ENCODE measurements at places on chromosomes 6 and 20.

- peak; percentile 95 for DNase-seq
Observed at GRCh38 chr6:79307321-79308036, 73.0 kb upstream of the HMGN3 start.

DNA sequence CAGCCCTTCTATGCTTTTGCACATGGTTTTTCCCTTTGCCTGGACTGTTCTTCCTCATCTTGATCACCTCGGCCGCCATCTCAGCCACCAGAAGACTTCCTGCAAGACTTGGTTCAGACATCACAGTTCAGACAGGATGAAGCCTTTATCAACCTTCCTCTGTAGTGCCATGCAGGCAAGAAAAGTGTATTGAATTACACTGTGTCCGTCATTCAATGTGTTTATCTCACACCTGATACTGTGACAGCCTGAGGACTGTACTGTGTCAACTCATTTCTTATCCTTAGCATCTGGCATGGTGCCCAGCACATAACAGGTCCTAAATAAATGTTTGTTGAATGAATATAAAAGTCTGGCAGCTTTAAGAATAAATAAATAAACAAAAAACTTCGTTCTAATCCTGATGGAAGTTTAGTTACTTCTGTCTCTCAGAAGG, 133.3 kb upstream of the MAN1A1 start:
- DNase-seq = no peak

GRCh38 chr6:29974901-29975560, 32.7 kb downstream of the HLA-A start:
- DNase-seq = no peak

DNA sequence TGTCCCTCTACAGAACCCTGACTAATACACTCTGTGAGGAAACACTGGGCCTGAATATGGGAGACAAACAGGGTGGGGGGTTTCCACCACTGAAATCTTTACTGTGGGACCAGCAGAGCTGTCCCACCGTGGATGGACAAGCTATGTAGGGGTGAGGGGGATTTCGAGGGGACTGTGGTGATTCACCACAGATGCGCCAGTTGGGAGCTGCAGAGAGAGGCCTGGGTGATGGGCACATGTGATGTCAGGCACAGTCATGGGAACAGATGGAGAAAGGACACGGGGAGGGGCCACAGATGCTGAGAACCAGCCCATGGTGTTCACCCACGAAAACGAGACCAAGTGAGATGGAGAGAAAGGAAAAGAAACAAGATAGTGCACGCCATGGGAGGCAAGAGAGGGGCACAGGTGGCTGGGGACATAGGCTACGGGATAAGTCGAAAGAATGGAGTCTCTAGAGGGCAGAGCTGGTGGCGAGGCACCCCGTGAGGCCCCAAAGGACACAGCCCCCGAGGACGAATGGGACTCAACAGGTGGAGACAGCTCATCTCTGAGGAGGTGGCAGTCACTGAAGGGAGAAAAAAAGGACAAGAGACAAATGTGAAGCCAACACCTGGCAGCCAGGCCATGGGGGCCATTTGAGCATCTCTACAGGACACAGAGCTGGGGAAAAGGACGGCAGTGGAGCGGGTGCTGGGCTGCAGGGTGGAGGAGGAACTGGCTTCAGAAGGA, 10.5 kb upstream of the RAMACL start:
- no peak for DNase-seq

DNA sequence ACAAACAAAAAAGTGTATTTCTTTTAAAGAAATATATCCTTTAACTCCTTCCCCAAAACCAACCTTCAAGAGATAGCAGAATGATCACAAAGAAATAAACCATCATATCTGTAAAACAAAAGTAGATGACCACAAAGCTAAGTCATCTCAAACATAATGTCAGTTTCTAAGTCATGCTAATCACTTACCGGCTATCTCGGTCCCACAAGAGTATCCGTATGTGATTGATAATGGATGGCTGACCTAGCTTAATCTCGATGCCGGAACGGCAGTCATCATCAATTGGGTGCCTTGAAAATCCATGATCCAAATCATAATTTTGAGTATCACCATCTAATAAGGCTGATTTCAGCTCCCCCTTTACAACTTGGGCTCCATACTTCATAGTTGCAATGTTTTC, 59.7 kb downstream of the BTBD9 start:
- DNase-seq = no peak

DNA sequence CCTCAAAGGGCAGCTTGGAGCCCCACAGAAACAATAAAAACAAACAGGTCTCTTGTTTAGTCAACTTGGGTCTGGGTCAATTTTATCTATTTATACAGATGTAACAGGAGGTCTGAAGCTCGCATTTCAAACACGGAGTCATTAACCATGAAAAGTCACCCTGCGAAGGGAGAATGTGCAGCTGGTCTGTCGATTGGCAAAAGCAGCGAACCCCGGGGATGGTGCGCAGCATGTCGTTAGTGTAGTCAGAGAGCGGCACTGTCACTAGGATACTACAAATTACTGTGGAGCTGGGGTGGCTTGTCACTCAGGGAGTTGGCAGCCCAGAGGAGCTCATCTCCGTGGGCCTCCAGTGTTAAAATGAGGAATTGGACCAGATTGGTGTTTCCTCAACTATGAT, 190.4 kb upstream of the ARG1 start:
- DNase-seq = no peak

DNA sequence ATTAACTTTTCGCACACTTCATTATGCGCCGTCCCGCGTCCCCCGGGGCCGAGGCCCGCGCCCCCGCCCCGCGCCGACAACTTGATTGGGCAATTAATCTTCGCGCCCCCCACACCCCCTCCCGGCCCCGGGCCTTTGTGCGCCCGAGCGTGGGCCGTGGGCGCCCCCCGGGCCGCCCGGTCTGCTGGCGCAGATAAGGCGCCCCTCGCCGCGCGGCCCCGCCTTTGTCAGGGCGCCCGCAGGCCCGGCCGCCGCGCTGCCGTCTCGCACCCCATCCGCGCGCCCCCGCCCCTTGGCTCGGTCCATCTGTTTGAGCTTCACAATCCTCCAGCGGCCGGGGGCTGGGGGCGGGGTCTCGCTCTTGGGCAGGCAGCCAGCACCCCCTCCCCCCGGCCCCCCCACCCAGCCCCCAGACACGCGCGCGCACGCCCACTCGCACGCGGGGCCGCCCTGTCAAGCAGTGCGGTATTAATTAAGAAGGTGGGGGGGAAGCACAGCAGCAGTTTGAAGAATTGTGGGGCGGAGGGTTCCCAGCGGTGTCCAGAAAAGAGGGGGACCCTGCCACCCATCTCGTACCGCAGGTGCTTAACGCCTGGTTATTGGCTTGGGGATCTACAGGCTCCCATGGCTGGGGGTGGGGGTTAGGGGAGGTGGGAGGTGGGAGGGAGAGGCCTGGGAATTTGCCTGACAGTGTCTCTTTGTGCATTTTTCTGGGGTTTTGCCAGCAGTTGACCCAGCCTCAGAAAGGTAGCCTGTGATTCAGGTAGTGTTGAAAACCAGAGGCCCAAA, 34.6 kb upstream of the SCRT2 start:
- DNase-seq = no peak

- peak; percentile 29 for DNase-seq
Observed at GRCh38 chr20:22462975-22463914, 121.1 kb downstream of the FOXA2 start.

DNA sequence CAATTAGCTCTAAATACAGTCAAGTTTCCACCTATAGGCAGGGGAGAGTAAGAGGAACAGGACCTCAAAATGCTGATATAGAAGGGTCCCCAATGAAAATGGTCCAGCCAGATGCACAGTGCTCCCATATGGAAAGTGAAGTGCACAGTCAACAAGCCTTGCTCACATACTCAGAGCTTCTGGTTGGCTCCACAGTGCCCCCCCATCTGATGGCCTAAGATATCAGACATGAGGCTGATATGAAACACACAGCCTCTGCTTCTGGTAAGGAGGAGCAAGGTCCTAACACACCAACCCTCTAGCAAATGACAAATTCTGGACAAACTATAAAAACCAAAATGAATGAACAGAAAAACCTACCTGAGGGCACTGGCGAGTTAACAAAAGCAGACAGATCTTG, 111.4 kb upstream of the EMILIN3 start:
- no peak for DNase-seq

DNA sequence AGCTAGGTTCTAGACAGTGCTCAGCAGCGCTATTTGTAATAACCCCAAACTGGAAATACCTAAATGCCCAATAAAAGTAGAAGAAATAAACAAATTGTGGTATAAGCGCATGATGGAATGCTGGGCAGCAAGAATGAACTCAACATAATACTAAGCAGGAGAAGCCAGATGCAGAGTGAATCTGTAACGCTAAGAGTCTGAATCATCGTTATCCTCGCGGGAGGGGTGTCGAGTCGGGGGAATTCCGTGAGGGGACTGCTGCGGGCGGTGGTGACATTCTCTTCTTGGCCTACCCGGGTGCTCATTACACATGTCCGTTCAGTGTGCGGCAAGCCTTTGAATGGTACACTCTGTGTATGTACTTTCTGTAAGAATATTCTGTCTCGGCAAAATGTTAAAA, 83.7 kb downstream of the SULF2 start:
- no peak for DNase-seq

- DNase-seq = peak; percentile 76
Observed at GRCh38 chr6:113414511-113414910, 442.6 kb upstream of the MARCKS start.

DNA sequence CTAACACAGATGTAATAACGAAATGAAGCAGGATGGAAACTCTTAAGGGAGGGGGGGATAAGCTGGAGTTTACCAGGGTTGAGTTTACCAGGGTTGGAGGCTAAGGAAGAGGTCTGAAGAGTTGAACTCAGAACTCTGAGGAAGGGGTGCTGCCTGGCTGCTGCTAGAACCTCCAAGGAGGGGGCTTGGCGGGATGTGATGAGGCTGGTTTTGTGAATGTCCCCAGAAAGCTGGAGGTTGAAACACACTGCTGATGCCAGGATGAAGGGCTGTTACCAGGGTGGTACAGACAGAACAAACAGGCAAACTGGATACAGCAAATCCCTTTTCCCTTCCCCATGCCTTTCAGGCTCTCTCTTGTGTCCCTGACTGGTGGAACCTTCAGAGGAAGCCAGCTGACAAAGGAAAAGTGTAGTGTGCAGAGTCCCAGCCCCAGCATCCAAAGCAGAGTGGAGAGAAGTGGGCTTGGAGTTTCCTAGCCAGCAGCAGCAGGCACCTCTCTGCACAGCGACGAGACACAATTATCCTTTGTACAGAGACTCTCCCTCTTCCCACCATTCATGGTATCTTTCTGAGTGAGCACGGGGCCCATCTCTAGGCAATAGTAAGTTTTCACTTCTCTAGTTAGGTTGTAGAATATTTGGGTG, 23.7 kb downstream of the UBE2V1 start:
- DNase-seq = no peak

- no peak for DNase-seq
Observed at GRCh38 chr20:4465212-4465611, 256.5 kb upstream of the PRND start.

DNA sequence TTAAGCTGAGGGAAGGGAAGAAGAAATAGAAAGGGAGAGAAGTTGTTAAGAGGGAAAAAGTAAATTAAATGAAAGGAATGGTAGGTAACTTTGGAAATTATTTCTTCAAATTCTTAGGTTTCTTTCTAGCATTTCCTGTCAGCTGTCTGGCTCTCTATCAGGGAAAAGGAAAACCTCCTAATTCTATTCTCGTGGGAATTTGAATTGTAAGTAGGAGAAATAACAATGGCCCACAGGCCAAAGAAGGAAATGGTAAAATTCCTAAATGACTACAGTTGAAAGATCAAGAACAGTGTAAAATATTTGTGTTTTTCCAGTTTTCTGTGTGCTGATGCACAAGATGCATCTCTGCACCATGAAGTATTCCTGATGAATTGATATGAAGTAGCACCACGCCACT, 173.0 kb downstream of the IBTK start:
- no peak for DNase-seq

- peak; percentile 72 for DNase-seq
Observed at GRCh38 chr20:23654000-23654399, 16.2 kb upstream of the CST3 start.

- DNase-seq = no peak
Observed at GRCh38 chr6:151417477-151417876, 26.1 kb upstream of the ZBTB2 start.

DNA sequence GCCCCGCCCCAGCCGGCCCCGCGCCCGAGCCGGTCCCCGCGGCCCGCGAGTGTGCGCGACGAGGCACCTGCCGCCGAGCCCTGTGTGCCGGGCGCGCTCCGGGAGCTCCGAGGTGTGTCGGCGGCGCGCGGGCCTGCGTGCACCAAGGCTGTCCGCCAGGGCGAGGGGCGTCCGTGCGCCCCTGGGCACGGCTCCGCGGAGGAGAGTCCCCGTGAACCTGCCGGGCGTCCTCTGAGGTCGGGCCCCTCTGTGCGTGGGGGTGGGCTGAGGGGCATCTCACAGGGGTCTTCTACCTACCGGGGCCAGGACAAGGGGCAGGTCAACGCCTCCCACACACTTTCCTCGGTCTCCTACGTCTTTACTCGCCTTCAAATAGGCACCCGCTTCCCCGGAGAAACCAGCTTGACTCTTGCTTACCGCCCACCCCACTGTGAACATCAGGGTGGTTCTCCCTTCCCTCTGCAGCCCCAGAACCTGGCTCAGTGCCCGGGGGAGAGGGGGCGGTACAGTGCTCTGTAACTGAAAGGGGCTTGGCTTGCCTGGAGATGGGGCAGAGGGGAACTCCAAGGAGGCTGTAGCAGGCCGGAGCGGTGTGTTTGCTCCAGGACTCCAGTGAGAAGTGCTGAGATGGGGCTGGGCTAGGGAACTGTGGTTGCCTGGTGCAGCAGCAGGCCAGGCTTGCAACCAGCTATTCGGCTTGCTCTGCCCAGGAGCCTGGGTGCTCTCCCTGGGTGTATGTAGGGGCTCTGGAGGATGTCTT, at the start of gene SAMD10:
Gene SAMD10 (minus strand): TSS at position 86 of the 760 bp plus-strand sequence. CDS start 175 bp downstream, outside the sequence.
- DNase-seq = no peak

- DNase-seq = no peak
Observed at GRCh38 chr20:824916-825315, 8.6 kb upstream of the FAM110A start.

DNA sequence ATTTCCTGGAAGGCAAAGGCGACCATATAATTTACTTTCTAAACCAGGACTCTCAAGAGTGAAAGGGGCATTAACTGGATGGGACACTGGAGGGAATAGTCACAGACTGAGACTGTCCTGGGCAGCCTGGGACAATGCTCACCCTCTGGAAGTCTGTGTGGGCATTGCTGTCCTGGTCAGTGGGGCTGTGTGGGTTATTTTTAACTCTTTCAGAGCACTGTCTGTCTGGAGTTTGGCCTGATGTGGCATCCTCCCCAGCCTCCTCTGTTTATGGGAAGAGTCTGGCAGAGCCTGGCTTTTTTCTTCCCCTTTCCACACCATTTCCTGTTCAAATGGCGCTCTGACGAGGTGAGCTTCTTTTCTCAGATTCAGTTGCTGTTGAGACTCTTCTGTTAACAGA, 11.7 kb downstream of the DAAM2 start:
- no peak for DNase-seq

DNA sequence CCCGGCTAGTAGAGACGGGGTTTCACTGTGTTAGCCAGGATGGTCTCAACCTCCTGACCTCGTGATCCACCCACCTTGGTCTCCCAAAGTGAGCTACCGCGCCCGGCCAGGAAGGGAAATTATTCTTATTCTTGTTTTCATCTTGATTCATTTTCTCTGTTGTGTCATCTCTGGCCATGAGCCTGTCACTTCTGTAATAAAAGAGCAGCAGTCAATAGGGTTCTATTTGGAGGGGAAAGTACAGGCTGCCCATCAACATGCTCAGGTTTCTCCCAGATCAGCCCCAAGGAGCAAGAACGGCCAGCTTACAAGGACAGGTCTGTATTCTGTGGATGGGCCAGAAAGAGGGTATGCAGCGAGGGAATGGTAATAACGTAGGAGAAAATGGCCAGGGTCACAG, 345.0 kb downstream of the PREX1 start:
- DNase-seq = no peak

All from mammary epithelial cell (primary cell).